ENCODE measurements at places on chromosomes 2 and 18.

DNA sequence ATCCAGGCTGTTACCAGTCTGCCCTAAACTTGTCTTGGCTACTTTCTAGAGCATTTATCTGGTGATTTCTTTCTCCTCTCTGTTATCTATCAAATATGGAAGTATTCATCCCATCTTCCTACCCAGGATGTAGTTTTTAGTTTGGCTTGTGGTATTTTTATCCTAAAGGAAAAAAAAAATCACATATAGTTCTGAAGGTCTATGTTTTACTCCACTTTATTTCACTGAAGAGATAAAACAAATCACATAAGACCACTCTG lies 62.2 kb downstream of the PXDN start:
- no peak for DNase-seq

GRCh38 chr18:58979615-58980014 lies 114.9 kb downstream of the ZNF532 start:
- no peak for DNase-seq

DNA sequence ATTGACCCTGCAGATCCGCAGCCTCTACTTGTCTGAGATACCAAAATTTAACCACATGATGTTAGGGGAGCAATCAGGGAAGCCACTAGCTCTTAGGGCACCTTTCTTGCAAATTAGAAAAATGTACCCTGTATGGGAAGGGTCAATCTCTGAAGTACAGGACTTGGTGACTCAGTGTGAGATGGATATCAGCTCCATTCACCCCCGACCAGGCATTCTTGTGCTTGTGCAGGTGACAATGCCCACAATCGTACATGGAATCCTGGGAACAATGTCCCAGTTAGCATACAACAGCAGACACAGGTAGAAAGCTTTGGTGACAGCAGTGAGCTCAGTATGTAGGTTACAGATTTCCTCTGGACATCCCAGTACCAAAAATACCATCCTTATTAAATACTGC lies 137.7 kb upstream of the ITGB6 start:
- DNase-seq: no peak

DNA sequence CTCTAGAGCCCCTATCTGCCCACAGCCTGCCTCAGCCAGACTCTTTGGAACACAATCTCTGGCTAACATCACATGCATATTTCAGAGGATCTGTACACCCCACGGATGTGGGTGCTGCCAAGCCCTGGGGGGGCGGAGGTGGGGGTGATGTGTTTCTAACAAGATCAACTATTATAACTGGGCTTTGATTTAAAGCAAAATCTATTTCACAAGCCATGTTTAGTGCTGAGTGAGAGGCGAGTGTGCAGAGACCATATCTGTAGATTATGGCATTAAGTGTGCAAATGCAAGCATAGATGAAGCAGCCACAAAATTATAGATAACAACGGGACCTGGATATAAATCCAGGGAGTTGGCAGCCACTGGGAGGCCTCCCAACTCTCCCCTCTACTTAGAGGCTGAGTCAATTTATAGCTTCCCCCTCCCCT lies 135.8 kb upstream of the SMAD2 start:
- no peak for DNase-seq

DNA sequence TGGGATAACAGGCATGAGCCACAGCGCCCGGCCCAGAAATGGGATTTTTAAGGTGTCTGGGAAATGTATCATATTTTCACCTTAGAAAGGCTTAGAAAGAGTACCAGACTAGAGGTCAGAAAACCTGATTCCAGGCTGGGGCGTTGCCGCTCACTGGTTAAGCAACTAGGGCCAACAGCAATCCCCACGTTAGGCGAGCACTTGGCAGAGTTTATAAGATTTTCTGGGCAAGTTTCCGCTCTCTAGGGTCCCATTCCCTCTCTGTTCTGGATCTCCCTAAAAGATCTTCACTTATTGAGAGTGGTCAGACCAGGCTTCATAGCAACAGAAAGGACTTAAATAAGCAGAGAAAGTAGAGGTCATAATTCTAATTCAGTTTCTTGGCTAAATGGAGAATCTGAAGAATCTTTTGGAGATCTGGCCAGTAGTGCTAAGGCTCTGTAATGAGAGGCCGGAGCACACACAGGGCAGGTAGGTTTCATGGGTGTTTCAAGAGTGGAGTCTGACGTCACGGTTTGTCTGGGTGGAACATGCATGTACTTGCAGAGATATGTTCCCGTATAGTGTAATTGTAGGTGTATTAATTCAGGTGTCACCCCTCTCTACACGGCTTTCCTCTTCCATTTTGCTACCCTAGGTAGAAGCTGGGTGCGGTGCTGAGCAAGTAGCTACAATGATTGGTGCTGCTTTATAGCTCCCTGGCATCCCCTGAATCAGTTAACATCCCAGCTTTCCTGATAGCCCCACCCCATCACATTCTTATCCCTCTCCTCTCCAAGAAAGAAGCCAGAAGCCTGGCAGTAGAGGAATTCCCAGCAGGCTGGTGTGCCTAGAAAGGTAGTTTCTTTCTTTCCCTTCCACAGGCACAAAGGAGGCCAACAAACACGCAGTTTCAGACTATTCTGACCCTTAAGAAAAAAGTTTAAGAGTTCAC lies 4.4 kb upstream of the SMAD7 start:
- no peak for DNase-seq

- DNase-seq: no peak
These were observed 12.3 kb upstream of the ATP9B start for GRCh38 chr18:79056827-79057367.

DNA sequence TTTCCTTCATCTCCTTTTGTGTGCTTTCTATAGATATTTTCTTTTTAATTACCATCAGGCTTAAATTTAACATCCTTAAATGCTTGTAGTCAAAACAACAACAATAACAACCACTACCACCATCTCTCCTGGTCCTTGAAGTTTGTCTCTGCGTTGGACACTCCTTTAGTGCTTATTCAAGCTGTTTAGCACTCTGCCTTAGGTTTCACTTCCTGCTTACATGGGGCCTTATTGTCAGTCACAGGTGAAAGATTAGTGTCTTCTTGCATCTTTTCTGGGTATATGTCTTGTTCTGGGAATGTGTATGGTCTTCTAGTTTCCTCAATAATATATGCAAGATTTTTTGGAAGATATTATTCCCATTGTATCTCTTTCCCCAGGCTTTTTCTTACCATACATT lies 240.1 kb upstream of the NXPH2 start:
- DNase-seq: no peak

DNA sequence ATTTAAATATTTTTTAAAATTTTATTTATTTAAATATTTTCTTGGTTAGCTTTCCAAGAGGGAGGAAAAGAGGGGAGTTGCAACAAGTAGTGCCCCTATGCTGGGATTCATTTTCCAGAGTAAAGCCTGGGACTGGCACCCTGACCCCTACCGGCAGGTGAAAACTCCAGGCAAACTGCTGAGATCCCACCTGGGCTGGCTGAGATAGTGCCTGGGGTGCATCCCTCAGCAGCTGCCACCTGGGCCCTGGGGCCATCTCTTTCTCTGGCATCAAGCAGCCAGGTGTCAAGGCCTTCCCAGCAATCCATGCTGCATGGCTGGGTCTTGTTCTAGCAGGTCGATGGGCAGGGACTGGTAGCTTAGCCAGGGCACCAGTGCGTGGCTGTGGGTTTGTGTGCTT lies 6.6 kb downstream of the SIX2 start:
- no peak for DNase-seq

GRCh38 chr2:73069855-73070642 lies 1.5 kb downstream of the SFXN5 start:
- no peak for DNase-seq

- no peak for DNase-seq
These were observed 54.3 kb downstream of the TMX3 start for GRCh38 chr18:68660354-68661183.

GRCh38 chr2:141899740-141900139 lies 231.1 kb downstream of the LRP1B start:
- no peak for DNase-seq

DNA sequence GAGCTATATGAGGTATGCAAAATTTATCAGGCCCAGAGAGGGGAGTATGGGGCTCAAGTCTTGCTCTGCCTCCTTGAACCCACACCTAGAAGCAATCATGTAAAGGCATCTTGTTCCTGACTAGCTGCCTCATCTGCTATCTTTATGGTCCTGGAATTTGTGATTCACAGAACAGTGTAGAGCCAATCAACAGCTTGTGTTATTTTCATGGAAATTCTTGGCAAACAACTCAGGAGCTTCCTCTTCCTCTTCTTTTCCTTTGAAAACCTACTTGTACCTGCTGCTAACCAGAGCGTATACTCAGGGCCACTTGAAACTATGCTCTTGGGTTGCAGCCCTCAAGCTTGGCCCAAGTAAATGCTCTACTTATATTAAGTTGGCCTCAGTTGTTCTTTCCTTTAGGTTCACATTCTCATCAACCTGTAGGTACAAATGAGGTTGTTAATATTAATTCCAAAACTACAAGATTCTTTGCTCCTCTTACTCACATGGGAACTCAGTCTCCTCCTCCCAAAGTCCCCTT lies 3.5 kb upstream of the NOSTRIN start:
- no peak for DNase-seq

DNA sequence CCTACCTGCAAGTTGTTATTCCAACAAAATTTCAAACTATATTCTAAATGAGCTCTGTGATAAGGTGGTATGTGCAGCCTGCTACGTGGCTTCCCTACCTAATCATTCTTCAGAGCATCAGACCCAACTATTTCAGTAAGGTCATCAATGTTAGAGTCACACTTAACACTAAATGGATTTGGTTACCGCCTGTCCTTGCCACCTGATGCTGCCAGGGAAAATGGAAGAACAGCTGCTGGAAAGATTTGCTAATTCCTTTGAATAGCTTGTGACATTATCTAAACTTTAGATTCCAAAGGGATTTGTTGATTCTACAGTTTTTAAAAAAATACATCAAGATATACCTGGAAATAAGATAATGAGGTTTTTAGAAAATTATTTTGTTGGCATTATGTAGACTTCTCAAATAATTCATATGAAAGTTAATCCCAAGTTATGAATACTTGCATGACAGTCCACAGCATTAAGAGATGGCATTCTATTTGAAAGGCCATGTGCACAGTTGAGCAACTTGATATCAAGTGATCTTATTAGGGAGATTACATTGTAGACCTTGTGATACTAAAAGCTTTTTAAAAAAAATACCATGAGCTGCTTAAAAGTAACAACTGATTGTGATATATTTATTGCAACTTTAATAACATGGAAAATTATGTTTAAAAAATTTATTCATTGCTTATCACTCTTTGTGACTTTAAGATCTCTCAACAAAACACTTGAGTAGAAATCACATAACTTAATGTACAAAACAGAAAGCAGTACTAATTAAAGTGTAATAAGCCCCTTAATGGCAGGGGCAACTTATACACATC lies 98.3 kb upstream of the UGP2 start:
- DNase-seq: no peak

- DNase-seq: no peak
These were observed 6.6 kb downstream of the HOXD3 start for GRCh38 chr2:176163672-176164056.

- no peak for DNase-seq
These were observed 539 bp upstream of the MOB4 start for GRCh38 chr2:197515315-197515738.

DNA sequence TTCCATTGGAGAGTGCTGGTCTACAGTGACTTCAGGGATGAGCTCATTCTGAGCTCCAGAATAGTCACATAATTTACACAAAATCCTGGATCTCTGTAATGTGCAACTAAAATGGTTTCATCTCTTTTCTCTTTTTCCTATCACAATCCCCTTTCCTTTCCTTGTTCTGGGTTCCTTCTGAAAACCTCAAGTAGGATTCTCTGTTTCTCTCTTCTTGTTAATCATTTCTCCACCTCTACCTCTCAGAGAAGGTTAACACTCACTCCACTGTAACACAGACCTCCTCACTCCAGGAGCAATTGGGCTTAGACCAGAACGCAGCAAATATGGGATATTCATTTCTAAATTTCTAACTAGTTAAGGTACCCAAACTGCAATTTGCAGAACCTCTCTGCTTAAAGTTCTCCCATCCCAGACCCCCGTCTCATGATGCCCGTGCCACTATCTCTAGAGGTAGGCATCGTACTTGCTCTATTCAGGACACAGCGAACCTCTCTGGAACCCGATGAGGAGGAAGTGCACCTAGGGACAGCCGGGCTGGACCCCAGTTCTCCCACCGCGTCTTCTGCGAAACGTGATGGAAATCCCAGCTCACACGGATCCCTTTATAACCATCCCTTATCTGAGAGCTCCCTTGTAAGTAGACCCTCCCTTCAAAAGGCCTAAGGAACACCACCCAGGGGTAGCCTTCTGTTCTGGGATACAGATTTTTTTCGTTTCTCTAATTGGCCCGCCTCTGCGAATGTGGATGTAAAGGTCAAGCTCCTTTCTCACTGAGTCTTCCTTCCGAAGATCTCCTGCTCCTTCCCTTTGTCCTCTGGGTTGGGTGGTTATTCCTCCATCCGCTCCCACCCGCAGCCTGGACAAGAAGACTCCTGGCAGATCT lies 1.3 kb downstream of the FOXI3 start:
- no peak for DNase-seq

DNA sequence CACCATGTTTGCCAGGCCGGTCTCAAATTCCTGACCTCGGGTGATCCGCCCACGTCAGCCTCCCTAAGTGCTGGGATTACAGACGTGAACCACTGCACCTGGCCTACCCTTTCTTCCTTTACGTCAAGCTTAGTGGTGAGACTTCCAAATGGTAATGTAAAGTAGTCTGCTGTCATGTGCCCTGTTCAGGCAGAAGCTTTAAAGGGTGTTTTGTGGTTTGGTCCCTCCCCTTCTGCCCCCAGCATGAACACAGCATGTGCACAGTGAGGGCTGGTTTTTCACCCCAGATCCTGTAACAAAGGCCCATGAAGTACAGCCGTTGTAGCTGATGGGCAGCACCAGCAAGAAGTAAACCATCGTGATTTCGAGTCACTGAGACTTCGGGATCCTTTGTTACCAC lies 2.7 kb upstream of the DTYMK start:
- DNase-seq: peak; percentile 44

GRCh38 chr18:40673150-40673549 lies 1281.9 kb upstream of the PIK3C3 start:
- DNase-seq: no peak

DNA sequence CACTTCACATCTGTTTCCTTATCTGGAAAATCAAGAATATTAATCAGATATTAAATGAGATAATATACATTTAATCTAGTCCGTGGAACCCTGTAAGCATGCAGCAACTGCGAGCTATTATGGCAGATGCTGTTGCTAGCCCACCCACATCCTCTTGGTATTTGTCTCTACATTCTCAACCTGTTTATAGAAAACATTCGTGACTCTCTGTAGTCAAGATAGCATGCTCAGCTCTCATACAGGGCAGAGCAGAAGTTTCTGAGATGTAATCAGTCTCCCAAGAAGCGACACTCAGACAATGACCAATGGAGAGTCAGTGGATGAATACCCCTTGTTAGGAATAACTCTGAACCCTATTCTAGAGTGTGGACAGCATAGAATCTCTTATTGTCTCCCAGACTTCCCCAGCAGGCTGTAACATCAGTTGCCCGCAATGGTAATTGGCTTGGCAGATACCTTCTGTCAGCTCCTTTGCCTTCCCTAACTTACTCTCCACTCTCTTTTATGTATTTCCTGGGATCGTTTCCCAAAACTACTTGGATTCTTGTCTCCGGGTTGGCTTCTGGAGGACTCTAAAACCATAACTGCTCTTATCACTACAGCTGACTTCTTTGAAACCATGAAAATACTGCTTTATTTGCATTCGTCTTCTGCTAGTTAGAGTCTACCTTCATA lies 400.7 kb upstream of the TNP1 start:
- DNase-seq: no peak
